ENCODE measurements at places on chromosomes 13 and 19. TPM values are rescaled to one million over a fixed set of nuclear protein-coding genes. Genes with fewer than 3 reads are reported as not detected.

Gene SIX5
- 8.2 TPM for polyA plus RNA-seq

Gene CFD
- polyA plus RNA-seq: 4.9 TPM

Gene SIRT6
- 20.0 TPM for polyA plus RNA-seq

Gene TMPRSS9
- polyA plus RNA-seq: 0.28 TPM

Gene STOML3
- not detected for polyA plus RNA-seq

DNA sequence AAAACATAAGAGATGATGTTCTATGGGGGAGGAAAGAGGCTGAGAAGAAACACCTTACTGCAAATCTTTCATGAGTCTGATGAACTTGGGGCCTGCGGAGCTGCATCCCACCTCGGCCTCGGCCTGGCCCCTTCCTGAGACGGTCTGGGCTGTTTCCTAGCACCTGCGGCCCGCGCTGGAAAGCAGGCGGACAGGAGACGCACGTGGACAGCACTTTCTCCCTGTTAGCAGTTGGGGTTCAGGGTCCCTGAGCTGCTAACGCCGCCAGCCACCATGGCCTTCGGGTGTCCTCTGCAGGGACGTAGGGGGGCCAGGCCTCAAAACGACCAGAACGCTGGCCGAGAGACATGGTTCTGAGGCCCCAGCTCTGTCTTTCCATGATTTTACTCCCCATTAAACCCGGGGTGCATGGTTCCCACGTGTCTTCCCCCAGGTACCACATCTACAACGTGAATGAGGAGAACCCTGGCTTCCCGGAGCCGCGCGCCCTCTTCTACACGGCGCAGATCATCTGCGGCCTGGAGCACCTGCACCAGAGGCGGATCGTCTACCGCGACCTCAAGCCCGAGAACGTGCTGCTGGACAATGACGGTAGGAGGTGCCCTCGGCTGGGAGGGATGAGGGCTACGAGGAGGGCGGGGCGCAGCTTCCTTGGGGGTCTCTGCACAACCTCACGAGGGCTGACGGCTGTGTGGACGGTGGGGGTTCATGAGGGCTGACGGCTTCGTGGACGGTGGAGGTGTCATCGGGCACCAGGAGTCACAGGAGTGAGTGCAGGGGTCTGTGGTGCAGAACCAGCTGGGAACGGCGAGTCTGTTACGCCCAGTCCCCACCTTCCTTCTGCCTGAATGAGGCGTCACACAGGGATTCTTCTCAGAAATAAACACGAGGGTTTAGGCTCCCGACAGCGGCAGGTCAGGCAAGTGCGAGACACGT is 4.3 kb downstream of the GRK1 start:
- DNase-seq: no peak

DNA sequence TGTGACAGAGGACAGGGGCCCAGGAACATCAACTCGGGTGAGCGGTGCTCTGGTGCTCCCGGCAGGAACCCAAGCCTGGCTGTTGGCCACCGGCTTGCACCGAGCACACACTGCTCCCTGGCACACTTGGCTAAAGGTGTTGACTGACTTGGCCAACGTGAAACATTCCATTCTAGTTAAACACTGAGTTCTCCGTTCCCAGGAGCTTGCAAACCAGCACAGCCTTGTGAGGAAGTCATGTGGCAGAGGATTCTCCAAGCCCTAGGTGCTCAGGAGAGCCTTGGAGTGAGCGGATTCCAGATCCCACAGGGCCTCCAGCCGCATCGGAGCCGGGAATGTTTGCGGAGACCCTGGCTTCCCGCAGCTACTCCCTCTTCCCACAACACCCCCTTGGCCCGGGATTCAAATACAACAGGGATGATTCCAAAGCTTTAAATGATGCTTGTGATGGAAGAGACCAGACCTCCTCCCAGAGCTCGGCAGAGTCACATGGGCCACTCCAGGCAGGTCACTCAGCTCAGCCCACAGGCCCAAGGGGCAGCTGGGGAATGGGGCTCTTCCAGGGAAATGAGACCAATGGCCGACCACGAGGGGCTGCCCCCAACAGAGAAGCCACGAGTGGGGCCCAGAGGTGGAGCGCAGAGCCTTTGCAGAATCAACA is 2.9 kb downstream of the C13orf46 start:
- DNase-seq: peak; percentile 35

DNA sequence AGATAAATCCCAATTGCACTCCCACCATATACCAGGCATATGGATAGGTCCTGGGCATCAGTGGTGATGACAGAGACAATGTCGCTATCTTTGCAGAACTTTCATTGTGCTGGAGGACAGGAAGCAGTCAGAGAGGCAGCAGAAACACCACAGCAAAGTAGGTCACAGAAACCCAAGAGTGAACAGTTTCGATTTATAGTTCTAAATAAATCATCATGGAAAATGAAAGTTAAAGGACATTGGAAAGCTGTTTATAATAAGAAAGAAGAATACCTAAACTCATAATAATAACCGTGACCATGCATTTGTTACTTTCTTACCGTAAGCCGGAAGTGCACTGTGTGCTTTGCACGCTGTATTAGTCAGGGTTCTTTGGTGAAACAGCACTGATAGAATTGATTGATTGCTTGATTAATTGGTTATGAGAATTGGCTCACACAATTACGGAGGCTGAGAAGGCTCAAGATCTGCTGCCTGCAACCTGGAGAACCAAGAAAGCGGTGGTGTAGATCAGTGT is 38.9 kb downstream of the ALOX5AP start:
- DNase-seq: no peak

DNA sequence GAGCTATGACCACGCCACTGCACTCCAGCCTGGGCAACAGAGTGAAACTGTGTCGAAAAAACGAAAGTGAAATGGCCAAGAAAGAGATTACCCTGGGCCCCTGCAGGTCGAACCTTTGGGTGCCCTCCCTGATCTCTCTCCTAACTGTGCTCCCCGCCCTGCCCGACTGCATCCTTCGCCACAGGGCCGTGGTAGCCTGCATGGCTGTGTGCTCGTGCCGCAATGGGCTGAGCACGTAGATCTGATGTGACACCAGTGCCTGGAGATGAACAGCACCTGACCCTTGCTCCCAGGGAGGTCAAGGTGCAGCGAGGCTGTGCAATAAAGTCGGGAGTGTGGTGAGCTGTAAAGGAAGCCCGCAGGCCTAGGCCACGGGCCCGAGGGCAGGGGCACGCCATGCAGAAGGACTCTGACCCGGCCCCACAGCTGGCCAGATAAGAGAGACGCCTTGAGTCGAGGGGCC is 60.2 kb downstream of the PEX11G start:
- DNase-seq: no peak

DNA sequence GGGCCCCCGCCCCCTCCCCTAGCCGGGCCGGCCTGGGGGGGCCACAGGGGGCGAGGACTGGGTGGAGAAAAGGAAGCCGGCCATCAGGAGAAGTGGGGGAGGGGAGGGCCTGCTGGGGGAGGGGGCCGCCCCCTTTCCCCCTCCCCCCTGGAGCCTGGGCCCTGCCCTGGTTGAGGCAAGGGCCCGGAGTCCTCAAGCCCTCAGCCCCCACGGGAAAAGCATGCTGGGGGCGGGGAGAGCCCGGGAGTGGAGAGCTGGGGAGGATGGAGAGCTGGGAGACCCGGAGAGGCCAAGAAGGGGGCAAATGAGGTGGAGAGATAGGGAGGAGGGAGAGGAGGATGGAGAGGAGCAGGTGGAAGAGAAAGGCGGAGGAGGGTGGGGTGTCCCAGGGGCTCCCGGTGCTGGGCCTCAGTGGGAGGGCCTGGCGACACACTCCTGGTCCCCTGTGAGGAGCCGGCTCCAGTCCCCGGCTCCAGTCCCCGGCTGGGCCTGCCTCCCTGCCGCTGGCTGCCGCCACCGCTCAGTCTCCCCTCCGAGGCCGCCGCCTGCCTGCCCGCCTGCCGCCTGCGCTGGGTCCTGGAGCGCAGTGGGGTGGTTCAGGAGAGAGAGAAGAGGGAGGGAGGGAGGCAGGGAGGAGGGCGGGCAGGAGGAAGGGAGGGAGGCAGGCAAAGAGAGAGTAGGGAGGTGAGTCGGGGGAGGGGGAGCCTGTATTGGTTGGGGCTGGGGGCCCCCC is at the start of gene GRIK5:
GRIK5 (minus strand) TSS at position 588 of the 733 bp plus-strand sequence. CDS start 4,436 bp downstream, outside the sequence.
- peak; percentile 21 for DNase-seq

DNA sequence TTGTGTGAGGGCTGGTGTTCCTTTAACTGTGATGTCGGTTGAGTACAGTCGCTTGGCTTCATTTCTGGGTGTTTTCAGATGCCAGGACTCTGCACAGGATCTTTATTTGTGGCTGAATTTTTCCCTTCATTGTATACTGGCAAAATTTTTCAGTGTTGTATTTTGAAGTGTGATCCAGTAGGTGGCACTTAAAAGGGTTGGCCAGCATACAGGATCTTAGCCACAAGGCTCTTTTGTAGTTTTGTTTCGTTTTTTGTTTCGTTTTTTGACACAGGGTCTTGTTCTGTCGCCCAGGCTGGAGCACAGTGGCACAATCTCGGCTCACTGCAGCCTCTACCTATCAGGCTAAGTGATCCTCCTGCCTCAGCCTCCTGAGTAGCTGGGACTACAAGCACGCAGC is 8.7 kb downstream of the FCAR start:
- no peak for DNase-seq

DNA sequence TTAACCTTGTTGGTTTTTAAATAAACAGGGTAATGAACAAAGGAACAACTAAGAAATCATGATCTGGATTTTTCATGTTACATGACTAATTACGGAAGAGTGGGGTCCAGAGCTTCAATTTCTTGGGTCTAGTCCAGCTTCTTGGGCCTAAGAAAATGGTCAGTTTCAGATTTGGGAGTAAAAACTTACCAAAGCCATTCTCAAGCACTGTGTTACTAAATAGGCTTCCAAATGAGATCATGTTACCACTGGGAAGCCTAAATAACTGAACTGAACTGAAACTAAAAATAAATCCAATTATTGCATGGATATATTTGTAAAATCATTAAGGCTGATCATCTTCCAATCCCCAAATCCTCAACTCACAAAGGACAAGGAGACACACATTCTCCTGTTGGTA is 13.9 kb downstream of the TBC1D4 start:
- peak; percentile 56 for DNase-seq

- DNase-seq: peak; percentile 48
Measured at GRCh38 chr13:36998624-36999041, 507 bp downstream of the ALG5 start.

DNA sequence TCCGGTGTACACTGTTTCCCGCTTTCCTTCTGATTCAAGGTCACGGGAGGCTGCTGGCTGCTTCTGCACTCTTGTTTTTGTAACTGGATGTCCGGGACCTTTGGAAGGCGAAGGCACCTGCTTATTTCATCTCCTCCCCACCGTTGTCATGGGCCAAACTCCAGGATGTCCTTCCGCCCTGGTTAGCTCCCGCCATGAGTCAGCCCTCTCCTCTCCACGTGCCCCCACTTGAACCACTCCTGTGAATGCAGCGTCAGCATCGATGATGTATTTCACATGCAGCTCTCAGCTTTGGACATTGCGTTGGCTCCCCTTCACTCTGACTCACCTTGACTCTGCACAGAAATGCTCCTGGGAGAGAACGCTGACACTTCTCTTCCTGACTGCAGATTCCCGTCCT is 5.5 kb upstream of the GALP start:
- peak; percentile 33 for DNase-seq

DNA sequence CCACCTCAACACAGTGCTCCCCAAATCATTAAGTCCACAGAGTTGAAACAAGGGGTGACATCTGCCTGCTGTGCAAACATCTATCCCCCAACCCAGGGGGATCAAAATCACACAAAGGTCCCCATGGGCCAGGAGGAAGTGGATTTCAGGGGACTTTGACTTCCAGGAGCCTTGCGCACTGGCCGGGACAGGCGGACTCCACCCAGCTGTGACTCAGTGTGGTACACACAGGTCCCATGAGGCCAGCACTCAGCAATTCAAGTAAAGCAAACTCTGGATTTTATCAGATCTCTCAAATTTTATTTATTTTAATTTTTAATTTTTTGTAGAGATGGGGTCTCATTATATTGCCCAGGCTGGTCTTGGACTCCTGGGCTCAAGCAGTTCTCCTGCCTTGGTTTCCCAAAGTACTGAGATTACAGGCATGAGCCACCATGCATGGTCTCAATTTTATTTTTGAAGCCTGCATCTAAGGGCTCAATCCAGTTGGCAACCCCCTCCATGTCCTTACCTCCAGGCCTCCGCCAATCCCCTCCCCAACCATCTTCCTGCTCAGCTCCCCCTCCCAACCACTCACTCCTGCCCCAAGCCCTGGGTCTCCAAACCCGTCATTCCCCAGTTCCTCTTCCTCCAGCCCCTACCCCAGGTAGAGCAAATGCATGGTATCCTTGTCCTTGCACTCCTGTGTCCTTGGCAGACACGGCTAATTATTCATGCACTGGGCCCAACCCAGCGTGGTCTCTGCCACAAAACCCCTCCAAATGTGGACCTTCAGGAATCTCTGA is 18.2 kb downstream of the ARHGAP33 start:
- peak; percentile 88 for DNase-seq

GRCh38 chr13:77776704-77777103 is 79.2 kb downstream of the SLAIN1 start:
- no peak for DNase-seq

- DNase-seq: no peak
Measured at GRCh38 chr13:36133950-36134626, 2.9 kb upstream of the DCLK1 start.

DNA sequence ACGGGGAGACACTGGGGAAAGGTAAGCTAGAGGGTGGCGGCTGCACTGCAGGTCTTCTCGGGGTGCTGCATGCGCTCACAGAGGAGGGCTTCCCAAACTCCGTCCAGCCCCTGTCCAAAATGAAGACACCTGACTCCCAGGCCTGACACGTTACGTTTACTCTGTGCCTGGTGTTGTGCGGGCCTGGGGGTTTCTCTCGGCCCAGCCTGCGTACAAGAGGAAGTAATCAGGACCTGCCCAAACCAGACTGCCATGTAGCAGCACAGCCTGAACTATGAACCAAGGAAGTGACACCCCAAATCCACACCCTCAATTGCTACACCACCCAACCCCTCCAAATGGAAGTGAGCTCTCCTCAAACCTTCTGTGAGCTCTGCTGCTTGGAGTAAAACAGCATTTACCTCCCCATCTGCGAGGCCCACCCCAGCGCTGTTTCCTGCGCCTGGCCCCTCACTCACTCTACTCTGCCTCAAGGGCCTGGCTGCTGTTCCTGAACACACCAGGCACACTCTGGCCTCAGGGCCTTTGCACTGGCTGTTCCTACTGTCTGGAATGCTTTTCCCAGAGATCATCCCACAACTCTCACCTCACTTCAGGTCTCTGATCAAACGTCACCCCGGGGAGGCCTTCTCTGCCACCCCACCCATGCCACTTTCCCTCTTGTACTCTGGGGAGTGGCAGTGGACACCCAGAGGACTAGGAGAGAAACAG is 3.0 kb downstream of the HSPBP1 start:
- DNase-seq: no peak
